AG08396 (cell line): ENCODE measurements at places on chromosomes 5 and 9.
A peak's percentile ranks its signal among the peaks of the same experiment; 100 is the strongest.

GRCh38 chr5:74342948-74343682 lies 297.4 kb downstream of the ENC1 start:
- no peak for DNase-seq

GRCh38 chr5:177537389-177538361 lies 16.7 kb downstream of the FAM193B start:
- DNase-seq: peak; percentile 84

DNA sequence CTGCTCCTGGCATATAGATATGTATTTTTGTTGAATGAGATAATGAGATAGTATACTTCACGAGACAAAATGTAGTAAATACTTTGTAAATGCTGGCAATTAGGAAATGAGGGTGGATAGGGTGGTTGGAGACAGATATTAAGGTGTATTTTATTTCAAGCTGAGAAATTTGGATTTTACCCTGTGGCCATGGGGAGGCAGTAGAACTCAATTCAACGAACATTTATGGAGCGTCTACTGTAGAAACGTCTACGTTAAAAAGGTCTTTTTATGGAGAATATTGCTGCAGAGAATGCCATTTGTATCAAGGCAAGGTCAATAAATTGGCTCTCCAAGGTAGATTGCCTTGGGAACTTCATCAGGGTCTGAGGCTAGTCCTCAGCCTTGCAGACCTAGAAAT lies 21.5 kb upstream of the RALGPS1 start:
- no peak for DNase-seq

- no peak for DNase-seq
Measured at GRCh38 chr5:176529116-176529740, 8.0 kb downstream of the RNF44 start.

GRCh38 chr5:126531543-126532120 lies 63.4 kb downstream of the ALDH7A1 start:
- DNase-seq: no peak

DNA sequence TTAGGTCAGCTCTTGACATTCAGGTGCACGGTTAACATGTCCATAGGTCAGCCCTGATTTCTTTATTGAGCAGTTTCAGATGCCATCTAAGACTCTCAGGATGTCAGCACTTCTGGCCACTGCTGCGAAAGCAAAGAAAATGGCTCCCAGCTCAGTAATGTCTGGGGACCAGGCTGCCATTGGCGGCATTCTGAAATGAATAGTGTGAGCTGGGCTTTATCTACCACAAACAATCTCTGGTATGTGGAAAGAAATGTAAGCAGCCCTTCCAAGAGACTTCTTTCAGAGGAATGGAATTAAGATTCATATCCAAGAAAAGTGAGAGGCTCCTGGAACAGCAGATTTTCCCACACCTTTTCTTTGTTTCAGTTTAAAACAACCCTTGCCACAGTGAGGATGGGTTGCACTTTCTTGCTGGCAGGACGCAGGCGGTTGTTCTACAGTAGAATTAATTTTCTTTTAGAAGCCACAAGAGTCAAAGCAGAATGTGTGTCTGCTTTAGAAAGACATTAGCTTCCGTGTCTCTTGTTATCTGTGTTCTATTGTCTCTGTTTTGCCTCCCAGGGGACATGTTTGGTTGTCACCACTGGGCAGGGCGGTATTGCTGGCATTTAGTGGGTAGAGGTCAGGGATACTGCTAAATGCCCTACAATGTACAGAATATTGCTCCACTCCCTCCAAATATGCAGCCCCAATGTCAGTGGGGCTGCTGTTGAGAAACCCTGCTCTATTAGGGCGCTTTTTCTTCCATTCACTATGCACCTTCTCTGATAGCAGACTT lies 149.9 kb upstream of the ANKH start:
- peak; percentile 78 for DNase-seq

DNA sequence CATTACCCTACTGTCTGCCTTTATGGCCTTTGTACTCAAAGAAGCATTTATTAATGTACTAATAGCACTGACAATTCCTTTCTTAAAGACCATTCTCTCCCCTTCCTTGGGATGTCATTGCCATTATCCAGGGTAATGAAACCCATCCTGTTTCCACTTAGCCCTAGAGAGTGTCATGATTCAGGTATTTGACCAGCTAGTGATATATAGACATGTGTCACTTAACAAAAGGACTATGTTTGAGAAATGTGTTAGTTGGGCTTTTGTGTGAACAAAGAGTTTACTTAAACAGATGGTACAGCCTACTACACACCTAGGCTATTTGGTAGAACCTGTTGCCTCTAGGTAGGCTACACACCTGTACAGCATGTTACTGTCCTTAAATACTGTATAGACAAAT lies 2.0 kb downstream of the ATP6V0E1 start:
- DNase-seq: no peak

- DNase-seq: no peak
Measured at GRCh38 chr9:129840034-129840433, 4.8 kb downstream of the USP20 start.

DNA sequence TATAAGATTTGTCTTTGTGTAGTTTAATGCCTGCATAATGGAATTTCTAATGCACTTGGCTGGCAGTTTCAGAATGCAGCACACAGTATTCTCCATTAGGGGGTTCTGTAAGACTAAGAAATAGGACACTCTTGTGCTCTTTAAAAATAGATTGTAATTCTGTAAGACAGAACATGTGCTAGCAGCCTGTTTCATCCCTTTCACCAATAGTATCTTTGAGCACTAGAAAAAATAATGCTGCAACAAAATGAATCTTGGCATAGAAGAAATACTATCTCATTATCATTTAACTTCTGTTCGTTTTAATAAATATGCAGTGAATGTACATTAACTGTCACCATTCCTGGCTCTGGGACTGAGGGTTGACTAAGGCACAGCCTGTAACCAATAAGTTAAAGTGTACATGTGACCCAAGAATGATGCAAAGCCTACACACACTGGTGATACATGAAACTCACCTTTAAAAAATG lies 23.8 kb upstream of the ZNF622 start:
- DNase-seq: peak; percentile 45

- DNase-seq: peak; percentile 48
Measured at GRCh38 chr9:33921967-33922895, 105.3 kb downstream of the UBE2R2 start.

GRCh38 chr5:126849101-126849678 lies 72.3 kb downstream of the LMNB1 start:
- no peak for DNase-seq

- peak; percentile 24 for DNase-seq
Measured at GRCh38 chr5:111694133-111694532, 62.9 kb downstream of the NREP start.

GRCh38 chr5:123617561-123617960 lies 105.6 kb downstream of the CSNK1G3 start:
- no peak for DNase-seq

DNA sequence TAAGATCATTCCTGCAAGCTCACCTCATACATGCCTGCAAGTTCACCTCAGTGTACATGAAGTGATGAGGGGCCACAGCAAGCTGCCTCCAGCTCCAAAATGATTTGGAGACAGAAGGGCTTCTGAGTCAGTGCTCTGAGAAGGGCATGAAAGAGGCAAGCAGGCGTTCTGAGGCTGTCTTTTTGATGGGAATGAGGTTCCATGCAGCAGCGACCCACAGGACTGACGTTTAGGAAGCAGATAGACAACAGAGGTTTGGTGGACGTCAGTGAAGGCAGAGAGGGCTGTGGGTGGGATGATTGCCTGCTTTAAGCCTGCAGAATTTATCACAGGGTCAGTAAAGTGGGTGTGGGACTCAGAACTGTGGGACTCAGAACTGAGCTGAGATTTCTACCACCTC lies 8.9 kb upstream of the SMIM32 start:
- no peak for DNase-seq

- DNase-seq: no peak
Measured at GRCh38 chr5:80987078-80987766, 27.1 kb downstream of the RASGRF2 start.

DNA sequence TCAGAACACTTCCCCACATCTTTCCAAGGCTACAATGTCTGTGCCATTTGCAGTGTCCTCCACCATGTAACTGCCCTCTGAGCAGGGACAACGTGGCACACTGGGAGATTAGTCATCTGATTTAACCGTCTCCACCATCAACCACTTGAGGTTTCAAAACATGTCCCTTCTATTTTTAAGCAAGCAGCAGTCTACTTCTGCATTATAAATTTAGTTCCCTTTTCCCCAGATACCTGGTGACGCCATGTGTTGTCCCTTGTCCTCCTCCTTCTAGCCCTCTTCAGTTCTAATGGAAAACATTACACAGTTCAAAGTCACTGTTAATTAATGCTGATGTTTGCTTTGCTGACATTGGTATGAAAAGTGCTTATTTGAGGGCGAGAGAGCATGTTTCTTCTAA lies 52.8 kb downstream of the ATP10B start:
- no peak for DNase-seq

GRCh38 chr5:158324236-158324635 lies 465.3 kb upstream of the CLINT1 start:
- DNase-seq: no peak

DNA sequence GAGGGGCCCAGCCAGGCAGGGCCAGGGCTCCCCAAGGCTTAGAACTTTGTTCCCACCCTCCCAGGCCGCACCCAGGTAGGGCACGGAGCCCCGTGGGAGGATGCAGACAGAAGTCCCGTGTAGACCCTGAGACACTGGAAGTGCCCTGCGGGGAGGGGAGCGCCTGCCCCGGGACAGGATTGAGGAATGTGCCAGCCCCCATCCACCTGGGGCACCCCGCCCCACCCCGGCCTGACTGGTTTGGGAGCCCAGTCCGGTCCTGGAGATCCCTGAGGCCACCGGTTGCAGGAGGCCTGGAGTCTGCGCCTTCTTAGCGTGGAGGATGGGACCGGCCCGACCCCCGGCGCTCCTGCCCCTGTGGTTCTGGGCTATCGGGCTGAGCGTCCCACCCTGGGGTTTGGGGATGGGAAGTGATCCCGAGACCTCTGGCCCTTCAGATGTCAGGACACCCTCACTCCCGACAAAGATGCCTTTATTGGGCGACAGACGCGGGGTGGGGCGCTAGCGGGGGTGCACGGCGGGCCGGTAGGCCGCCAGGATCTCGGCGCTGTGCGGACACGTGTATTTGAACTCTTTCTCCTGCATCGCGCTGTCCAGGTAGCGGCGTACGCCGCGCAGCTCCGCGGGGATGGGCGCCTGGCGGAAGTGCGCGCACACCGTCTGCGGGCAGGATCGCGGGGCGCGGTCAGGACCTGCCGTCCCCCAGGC lies 2.0 kb downstream of the CLIC3 start:
- no peak for DNase-seq

DNA sequence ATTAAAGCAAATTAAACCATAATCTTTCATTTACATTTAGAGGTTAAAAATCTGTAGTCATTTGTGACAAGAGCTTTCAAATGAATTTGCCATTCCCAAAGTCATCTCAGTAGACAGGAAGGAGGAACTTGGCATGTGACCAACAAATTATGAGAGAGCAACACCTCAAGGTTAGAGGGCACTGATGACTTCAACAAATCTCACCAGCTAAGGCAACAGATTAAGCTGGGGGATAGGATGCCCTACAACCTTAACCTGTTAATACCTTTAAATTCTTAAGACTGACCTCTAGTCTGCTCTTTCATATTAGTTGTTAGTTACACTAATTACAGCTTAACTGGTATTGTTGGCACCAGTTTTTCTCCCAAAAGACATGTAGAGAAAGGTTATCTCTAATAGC lies 18.4 kb downstream of the POU5F2 start:
- DNase-seq: no peak
